ENCODE measurements at places on chromosomes 6 and 20.
A peak's percentile ranks its signal among the peaks of the same experiment; 100 is the strongest.

- H3K4me1 ChIP-seq = no peaks in the 10 kb centered on the region
- DNase-seq = no peak
- H3K36me3 ChIP-seq = no peaks in the 10 kb centered on the region
- H3K27me3 ChIP-seq = no peaks in the 10 kb centered on the region
- H3K27ac ChIP-seq = no peak overlapping the region
- no peak overlapping the region for H3K4me3 ChIP-seq
Measured at GRCh38 chr20:8798505-8798904, 270.4 kb upstream of the PLCB4 start.

DNA sequence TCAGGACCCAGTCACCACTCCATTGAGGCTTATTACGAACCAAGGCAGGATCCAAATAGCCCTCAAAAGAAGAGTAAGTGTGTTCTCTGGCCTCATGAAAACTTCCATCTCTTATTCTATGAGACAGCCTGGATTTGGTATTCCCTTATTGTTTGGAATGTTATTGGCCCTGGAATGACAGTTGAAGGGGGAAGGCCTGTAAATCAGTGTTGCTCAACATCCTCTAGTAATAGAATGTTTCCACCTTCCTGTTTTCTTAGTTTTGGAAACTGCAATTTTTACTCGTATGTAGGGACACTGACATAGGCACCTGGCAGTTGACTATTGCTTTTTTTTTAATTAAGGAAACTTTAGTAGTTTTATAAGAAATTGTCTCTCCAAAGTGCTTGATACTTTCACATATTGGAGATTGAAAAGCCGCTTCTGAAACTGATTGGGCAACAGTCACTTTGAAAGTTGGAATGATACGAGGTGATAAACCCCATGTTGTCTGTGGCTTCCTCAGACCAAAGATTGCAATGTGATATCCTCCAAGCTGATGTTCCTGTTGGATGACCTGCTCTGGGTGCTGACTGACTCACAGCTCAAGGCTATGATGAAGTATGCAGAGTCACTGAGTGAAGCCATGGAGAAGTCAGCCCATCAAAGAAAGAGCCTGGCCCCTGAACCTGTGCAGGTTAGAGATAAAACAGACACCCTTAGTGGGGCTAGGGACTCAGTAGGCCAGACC lies 43.1 kb downstream of the BLTP3A start:
- no peaks in the 10 kb centered on the region for H3K4me1 ChIP-seq
- no peak for DNase-seq
- peaks cover 19% of the 10 kb centered on the region for H3K36me3 ChIP-seq

DNA sequence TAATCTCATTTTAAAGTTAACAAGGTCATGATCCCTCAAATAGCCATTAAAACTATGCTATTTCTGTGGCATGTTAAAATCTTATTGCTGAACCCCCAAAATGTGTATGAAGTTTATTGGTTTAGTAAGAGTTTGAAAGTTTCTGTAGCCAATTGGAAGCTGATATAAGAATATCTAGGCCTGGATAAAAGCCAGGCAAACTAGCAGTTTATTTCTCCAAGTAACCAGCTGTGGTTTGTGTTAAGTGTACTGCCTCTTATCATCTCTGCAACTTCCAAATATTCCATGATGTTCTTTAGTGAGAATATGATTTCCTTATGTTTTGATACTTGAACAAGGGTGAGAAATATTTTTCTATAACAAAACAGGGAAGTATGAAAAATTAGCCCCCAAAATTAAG lies 76.7 kb downstream of the PRSS35 start:
- no peak for DNase-seq
- H3K27me3 ChIP-seq = peaks cover 2% of the 10 kb centered on the region
- H3K27ac ChIP-seq = no peak overlapping the region

DNA sequence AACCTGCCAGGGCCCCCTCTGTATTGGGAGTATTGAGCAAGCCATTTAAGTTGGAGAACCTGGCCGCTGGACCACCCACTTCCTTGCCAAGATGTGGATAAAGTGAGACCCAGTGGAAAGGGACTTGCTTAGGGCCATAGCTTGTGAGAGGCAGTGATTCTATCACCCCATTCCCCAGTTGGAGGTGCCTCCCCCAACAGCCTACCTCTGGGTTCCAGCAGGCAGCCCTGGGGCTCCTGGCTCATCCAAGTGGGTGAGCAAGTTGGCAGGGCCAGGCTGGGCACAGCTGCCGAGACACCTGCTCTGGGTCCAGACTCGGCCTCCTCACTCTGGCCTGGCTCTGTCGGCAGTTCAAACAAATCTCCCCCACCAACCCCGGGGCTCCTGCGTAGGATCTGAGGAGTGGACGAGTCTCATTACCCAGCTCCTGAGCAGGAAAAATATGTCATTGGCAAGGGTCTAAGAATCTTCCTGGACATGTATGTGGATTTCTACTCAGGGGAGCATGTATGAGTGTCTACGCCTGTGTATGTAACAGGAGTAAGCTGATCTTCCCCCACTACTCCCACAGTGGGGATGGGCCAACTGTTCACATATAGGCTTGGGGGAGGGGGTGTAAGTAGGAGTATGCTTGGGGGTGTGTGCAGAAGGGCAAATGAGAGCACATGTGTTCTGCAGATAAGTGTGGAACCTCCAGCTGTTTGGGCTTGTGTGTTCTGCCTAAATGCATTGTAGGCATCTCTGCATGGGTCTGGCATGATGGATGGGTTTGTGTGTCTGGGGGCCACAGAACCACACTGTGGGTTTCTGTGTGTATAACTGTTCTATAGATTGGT lies 1.9 kb downstream of the ID1 start:
- H3K27ac ChIP-seq = no peak overlapping the region
- peaks cover 22% of the 10 kb centered on the region for H3K4me1 ChIP-seq
- peaks cover 51% of the 10 kb centered on the region for H3K27me3 ChIP-seq

- no peak overlapping the region for H3K4me3 ChIP-seq
- H3K27ac ChIP-seq = no peak overlapping the region
- no peak for DNase-seq
- H3K36me3 ChIP-seq = no peaks in the 10 kb centered on the region
- H3K27me3 ChIP-seq = no peaks in the 10 kb centered on the region
Measured at GRCh38 chr6:33915134-33915533, 111.3 kb upstream of the MLN start.

- no peak for DNase-seq
- H3K36me3 ChIP-seq = no peaks in the 10 kb centered on the region
- H3K4me1 ChIP-seq = no peaks in the 10 kb centered on the region
- no peak overlapping the region for H3K27ac ChIP-seq
- no peak overlapping the region for H3K4me3 ChIP-seq
- H3K27me3 ChIP-seq = peaks cover 21% of the 10 kb centered on the region
Measured at GRCh38 chr20:58514321-58515232, 622 bp downstream of the APCDD1L start.

DNA sequence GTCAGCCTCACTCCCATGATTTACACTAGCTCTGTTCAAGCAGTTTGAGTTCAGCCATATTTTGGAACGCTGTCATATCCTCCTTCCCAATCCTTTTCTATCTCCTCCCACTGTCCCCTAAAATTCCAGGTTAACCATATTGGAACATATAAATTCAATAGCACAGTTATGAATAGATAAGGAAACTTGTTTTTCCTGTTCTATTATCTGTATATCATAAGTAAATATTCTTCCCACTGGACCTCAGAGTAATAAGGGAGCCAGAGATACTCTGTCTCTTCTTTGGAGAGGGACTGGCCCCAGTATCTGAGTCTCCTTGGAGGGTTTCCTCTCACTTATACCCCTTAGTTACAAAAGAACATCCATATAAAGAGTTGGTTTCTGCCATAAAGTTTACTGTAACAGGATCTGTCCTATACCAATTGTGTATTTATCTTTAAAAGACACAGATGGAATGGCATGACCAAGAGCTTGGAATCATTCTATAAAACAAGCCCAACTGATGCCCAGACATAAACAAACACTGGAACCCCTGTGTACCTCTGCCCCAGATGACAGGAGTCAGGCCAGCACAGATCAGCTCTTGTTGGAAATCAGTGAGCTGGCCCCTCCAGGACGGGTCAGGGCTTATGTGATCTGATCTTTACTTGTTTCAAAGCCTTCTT lies 67.1 kb downstream of the EPB41L2 start:
- no peaks in the 10 kb centered on the region for H3K4me1 ChIP-seq
- H3K4me3 ChIP-seq = no peak overlapping the region
- DNase-seq = no peak
- no peaks in the 10 kb centered on the region for H3K36me3 ChIP-seq
- no peaks in the 10 kb centered on the region for H3K27me3 ChIP-seq

GRCh38 chr6:71347119-71347518 lies 58.5 kb downstream of the OGFRL1 start:
- DNase-seq = no peak
- H3K4me3 ChIP-seq = no peak overlapping the region
- H3K4me1 ChIP-seq = no peaks in the 10 kb centered on the region

- no peaks in the 10 kb centered on the region for H3K4me1 ChIP-seq
- no peak overlapping the region for H3K4me3 ChIP-seq
- DNase-seq = no peak
- peaks cover 5% of the 10 kb centered on the region for H3K36me3 ChIP-seq
- H3K27me3 ChIP-seq = no peaks in the 10 kb centered on the region
Measured at GRCh38 chr6:85662251-85662650, 19.6 kb upstream of the SYNCRIP start.

DNA sequence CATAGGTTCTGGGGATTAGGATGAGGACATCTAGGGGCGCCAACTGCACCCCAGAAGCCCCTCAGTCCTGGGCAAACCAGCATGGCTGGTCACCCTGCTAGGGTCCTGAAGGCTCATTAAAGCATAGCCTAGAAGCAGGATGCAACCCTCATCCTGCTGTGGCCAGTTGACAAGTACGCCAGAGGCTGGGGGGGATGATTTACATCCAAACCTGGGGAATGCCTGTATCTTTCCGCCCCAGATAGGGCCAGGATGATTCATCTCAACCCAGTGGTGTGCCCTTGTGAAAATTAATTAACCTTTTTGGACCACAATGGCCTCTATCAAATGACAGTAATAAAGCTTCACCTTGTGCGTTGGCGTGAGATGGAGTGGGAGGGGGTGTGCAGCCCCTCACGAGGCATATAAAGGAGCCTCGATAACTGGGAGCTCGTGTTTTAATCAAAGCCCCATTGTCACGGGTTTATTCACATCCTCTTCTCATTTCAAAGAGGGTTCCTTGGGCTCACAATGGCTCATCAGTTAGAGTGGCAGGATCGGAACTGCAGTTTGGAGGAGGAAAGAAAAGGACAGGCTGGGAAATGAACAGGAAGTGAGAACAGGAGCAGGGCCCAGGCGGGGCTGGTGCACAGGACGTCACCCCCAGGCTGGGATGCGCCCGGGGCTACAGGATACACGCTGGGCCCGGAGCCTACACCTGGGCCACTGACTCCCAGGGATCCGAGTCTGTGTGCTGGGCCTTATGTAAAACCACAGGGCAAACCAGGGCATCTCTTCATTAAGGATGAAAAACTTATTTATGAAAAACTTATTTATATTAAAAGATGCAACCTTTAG lies 121.8 kb upstream of the PHACTR3 start:
- peaks cover 1% of the 10 kb centered on the region for H3K4me1 ChIP-seq
- H3K27ac ChIP-seq = no peak overlapping the region
- H3K36me3 ChIP-seq = no peaks in the 10 kb centered on the region
- no peak overlapping the region for H3K4me3 ChIP-seq
- peaks cover 17% of the 10 kb centered on the region for H3K27me3 ChIP-seq

- peak overlapping the region; percentile 96 for H3K27ac ChIP-seq
- peak overlapping the region; percentile 91 for H3K4me3 ChIP-seq
- H3K4me1 ChIP-seq = peaks cover 33% of the 10 kb centered on the region
- H3K36me3 ChIP-seq = peaks cover 16% of the 10 kb centered on the region
Measured at GRCh38 chr6:142946924-142947713, 2.1 kb upstream of the HIVEP2 start.

- no peaks in the 10 kb centered on the region for H3K4me1 ChIP-seq
- no peak overlapping the region for H3K4me3 ChIP-seq
- H3K36me3 ChIP-seq = no peaks in the 10 kb centered on the region
Measured at GRCh38 chr6:124560873-124561567, 401.2 kb upstream of the RNF217 start.

GRCh38 chr6:28615955-28616747 lies 90.5 kb downstream of the GPX5 start:
- DNase-seq = no peak
- H3K36me3 ChIP-seq = peaks cover 2% of the 10 kb centered on the region
- H3K4me1 ChIP-seq = no peaks in the 10 kb centered on the region
- no peak overlapping the region for H3K27ac ChIP-seq
- peaks cover 43% of the 10 kb centered on the region for H3K27me3 ChIP-seq

DNA sequence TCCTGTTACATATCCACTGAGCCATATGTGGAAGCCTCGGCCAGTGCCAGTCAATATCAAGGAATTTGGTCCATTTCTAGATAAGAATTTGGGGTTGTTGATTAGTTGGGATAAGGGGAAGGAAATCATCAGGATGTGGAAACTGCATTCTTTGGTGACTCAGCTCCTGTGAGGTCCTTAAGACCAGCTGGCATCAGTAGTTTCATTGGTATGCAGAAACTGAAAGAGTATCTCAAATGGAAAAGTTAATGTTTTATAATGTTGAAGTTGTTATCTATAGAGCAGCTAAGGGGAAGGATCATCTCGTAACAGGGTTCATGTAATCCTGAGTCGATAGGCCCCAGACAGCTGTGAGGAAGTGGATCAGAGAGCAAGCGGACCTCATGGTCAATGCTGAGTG lies 87.9 kb upstream of the PRND start:
- H3K36me3 ChIP-seq = no peaks in the 10 kb centered on the region
- H3K27ac ChIP-seq = no peak overlapping the region
- H3K4me1 ChIP-seq = peaks cover 2% of the 10 kb centered on the region
- peaks cover 4% of the 10 kb centered on the region for H3K27me3 ChIP-seq
- no peak for DNase-seq
- no peak overlapping the region for H3K4me3 ChIP-seq

GRCh38 chr20:57400231-57400701 lies 9.1 kb downstream of the RBM38 start:
- H3K4me3 ChIP-seq = peak overlapping the region; percentile 84
- peak overlapping the region; percentile 99 for H3K27ac ChIP-seq
- H3K4me1 ChIP-seq = peaks cover 80% of the 10 kb centered on the region

DNA sequence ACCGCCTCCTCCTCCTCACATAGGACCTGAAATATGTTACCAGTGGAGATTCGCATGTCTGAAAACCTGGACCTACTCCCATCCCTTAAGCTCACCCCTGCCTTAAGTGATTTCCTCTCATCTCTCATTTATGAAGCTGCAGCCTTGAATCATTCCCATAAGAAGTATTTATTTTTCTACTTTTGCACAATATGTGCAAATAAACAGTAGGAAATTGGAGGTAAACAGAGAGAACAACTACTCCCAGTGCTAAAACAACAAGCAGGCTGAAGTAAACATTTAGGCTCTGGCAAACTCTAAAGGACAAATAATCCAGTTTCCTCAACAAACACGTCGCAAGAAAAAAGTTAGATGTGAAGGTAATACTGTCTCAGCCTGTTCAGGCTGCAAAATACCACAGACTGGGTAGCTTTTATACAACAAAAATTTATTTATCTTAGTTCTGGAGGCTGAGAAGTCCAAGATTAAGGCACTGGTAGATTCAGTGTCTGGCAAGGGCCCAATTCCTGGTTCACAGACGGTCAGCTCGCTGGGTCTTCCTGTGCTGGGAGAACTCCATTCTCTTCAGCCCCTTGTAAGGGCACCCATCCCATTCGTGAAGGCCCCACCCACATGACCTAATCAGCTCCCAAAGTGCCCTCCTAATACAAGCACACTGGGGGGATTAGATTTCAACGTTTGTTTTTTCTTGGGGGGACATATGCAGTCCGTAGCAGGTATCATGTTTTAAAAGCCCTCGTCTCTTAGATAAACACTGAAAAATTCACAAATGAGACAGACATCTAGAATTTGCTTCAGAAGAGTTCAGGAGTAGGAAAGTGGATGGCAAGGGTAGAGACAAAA lies 15.6 kb downstream of the SPATA2 start:
- H3K27me3 ChIP-seq = no peaks in the 10 kb centered on the region
- no peak overlapping the region for H3K4me3 ChIP-seq
- DNase-seq = no peak
- H3K4me1 ChIP-seq = peaks cover 5% of the 10 kb centered on the region
- no peak overlapping the region for H3K27ac ChIP-seq

GRCh38 chr6:129440691-129441090 lies 269.3 kb downstream of the ARHGAP18 start:
- peaks cover 1% of the 10 kb centered on the region for H3K27me3 ChIP-seq
- H3K36me3 ChIP-seq = peaks cover 2% of the 10 kb centered on the region
- H3K27ac ChIP-seq = no peak overlapping the region
- H3K4me1 ChIP-seq = peaks cover 24% of the 10 kb centered on the region
